Activated CD8-positive, alpha-beta memory T cell treated with anti-CD3 and anti-CD28 coated beads for 48 hours (primary cell): ENCODE measurements at places on chromosomes 7 and 10.

GRCh38 chr10:25875556-25876165, 58.4 kb upstream of the MYO3A start:
- DNase-seq: peak; percentile 33

GRCh38 chr10:6135039-6135438, 46.2 kb downstream of the RBM17 start:
- DNase-seq: no peak

GRCh38 chr7:21368317-21368716, 59.6 kb upstream of the SP4 start:
- no peak for DNase-seq

DNA sequence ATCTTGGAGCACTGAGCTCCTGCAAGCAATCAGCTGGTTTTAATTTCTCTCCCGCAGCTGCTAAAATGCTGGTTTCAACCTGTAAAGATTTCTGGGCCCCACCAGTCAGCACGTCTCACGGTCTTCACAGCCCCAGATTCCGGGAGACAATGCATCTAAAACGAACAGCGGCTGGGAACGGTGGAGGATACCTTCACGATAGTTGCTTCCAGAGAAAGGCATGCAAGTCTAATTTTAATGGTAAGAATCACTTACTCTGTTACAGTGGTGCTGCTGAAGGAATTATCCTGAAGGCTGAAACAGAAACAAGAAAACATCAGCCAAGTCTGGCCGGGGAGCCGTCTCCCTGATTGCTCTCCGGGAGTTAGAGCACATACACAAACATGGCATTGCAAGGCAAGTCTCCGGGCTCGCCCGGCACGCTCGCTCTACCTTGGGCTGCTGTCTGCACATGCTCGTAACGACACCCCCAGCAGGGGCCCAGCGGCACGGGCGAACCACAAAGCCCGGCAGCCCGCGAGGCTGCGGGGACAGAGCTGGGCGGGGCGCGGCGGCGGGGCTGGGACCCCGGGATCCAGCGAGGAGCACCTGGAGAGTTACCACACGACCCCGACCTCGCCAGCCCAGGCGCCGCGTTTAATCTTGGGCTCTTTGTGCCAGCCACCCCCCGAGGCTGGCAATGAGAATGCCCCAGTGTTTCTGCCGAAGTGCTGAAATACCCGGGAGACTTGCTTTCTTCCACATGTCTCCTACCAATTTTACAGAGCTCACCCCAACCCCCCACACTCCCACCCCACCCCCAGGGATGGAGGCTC, at the start of gene FAM13C:
TSS of gene FAM13C (minus strand) at position 406 of the 815 bp plus-strand sequence. CDS start at position 317, 89 bp downstream.
- DNase-seq: no peak

- no peak for DNase-seq
Measured at GRCh38 chr10:119917777-119918176, 25.2 kb downstream of the SEC23IP start.

DNA sequence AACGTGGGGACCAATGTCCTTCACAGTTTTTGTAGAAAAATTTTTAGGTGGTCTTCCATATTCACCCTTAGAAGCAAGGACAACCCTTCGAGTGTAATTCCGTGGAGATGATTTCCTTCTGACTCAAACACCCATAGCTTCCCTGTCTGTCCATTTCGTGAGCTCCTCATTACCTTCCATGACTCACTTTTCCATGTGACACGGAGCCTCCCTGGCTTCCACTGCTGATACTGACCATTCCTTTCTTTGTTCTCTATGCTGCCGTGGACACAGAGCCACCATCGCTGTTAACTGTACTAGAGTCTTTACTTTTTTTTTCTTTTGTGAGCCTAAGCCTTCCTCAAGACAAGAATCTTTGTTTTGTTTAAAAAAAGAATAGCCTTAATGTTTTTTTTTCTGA, 12.5 kb upstream of the ARMS2 start:
- no peak for DNase-seq

DNA sequence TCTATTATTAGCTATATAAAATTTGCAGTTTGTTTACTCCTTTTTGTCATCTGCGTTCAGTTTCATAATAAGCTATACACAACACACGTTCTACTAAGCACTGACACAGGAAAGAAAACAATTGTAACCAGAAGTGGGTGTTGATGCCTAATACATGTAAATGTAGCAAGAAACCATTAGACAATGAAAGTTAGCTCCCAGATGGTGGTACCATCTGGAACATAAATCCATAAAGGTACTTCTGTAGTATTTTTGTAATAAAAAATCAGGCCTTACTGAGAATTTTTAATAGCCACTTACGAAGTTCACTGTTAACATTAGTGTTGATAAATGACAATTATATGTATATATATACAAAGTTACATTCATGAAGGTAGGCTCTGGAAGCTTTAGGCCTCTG, 194.7 kb downstream of the KCND2 start:
- no peak for DNase-seq

GRCh38 chr10:13678101-13678843, 91.5 kb downstream of the PRPF18 start:
- no peak for DNase-seq

- no peak for DNase-seq
Measured at GRCh38 chr10:70093335-70093944, 39.2 kb downstream of the AIFM2 start.

DNA sequence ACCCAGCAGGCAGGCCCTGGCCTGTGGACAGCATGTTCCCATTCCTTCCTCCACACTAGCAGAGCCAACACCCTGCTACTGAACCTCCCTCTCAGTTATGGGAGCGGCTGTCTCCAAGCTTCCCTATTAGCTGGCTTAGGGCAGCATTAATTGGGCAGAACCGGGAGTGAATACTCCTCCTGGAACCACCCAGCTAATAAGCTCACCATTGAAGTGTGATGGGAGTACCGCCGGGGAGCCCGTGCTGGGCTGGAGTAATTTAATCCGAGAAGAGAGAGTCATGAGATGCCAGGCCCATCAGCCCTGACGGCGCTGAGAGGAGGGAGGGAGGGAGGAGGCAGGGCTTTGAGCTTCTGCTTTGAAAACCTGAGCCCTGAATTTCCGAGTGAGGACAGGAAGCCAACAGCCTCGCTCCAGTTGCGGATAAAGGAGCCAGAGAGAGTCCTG, 31.8 kb upstream of the ELFN1 start:
- no peak for DNase-seq

- no peak for DNase-seq
Measured at GRCh38 chr10:72598769-72599701, 26.8 kb downstream of the MICU1 start.

DNA sequence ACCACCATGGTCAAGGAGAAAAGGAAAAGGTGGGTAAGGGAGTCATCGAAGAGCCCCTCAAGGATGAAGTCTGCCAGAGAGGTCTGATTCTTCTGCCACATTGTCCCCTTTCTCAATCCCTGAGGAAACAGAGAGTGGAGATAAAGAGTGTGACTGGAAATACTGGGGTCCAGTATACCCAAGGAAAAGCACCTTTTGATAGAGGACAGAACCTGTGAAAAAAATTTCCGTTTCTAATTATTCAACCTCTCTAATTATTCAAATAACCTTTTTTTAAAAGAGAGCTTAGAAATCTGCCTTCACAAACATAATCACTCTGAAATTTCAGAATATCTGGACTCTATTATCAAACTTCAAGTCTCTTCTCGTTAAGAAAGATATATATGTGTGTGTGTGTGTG, at the start of gene OR2AE1:
TSS of gene OR2AE1 (minus strand) at position 101 of the 400 bp plus-strand sequence. CDS start at position 101, 0 bp downstream.
- no peak for DNase-seq

DNA sequence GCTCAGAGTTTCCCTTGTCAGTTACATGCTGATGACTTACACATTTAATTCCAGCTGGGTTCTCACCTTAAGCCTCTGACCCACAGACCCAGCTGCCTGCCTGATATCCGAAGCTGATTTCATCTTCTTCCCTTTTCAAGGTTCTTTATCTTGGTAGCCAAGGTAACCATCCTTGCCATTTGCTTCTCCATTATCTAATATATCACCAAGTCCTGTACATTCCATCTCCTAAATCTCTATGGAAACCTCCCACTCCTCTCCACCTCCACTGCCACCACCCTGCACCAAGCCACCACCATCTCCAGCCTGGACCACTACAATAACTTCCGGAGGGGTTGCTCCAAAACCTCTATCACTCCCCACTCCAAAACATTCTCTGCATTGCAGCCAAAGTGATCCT, 19.9 kb downstream of the SCRN1 start:
- no peak for DNase-seq

GRCh38 chr7:12692479-12693259, 5.2 kb downstream of the ARL4A start:
- DNase-seq: no peak

DNA sequence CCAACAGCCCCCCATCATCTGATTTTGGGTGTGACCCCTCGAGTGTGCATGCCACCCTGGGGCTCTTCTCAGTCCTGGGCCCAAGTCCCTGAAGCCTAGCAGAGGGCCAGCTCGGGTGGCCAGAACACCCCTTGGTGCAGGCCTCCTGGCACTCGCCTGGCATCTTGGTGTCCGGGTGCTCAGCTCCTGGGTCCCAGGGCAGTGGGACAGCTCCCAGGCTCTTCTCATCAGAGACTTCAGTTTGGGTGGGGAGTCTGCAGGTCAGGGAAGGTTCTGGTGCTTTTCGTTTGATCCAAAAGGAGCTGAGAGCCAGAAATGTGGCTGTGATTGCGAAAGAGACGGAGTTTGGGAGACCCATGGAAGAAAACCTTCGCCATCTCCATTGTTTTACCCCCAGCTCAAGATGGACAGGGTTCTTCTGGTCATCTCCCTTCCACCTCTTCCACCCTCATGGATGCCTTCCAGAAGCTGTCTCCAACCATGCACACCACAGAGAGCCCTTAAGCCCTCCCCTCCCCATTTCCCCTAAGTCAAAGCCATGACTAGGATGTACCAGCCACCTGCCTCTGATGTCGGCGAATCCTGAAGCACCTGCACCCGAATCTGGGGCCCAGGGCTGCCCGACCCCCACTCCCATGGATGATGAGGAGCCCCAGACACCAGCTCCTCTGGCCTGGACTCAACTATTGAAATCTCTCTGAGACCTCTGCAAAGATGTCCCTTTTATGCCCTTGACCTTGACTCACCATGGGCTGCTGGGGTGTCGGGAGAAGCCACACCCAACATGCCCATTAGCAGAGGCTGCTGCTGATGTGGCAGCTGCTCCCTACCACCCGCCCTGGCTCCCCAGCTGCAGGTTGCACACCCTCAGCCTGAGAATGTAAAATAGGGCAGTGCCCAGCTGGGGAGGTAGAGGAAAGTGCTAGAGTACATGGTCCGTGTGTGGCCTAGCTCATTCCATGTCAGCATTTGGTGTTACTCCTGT, 55.3 kb downstream of the ADCYAP1R1 start:
- DNase-seq: no peak

DNA sequence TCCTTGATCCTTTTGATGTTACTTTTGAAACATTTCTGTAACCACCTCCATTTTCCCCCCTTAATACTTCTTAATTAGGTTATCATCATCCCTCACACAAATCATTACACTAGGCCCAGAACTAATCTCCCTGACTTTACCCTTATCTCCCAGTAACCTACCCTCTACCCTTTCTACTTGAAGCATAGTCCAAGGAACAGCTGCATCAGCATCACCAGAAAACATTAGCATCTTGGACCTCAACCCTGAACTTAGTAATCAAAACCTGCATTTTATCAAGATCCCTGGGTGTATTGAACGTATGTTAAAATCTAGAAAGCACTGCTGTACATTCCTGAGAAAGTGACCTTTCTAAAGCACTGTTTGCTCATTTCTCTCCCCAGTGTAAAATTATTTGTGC, 38.8 kb downstream of the MGAM2 start:
- no peak for DNase-seq

DNA sequence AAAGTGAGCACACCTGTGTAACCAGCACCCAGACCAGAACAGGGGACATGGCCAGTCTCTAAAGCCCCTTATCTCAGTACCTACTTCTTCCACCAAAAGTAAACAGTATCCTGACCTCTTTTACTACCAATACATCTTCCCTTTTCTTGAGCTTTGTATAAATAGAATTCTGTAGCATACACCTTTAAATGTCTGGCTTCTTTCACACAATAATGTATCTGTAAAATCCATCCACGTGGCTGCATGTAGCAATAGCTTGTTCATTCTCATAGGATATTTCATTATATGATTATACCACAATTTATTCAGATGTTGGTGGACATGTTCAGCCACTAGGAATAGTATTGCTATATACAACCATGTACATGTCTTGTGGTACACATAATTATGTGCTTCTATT, 40.6 kb downstream of the BTBD16 start:
- DNase-seq: no peak

GRCh38 chr7:126378642-126379041, 874.1 kb downstream of the GRM8 start:
- DNase-seq: no peak

GRCh38 chr10:16847644-16848043, 30.4 kb upstream of the RSU1 start:
- no peak for DNase-seq

DNA sequence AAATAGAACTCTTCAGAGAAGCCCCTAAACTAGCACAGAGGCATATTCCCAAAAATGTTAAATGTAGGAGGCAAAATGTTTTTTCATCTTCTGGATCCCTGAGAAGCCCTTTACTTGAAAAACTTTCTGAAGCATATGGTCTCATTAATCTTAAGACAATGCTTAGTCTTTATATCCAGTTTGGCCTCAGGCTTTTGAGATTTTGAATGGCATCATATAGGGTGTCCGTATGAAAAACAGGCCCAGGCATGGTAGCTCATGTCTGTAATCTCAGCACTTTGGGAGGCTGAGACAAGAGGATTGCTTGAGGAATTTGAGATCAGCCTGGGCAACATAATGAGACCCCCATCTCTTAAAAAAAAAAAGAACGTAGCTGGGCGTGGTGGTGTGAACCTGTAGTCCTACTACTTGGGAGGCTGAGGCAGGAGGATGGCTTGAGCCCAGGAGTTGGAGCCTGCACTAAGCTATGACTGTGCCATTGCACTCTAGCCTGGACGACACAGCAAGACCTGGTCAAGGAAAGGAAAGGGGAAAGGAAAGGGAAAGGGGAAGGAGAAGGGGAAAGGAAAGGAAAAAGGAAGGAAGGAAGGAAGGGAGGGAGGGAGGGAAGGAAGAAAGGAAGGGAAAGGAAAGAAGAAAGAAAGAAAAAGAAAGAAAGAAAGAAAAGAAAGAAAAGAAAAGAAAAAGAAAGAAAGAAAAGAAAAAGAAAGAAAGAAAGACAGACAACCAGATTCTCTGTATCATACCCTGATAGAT, 119.4 kb downstream of the CDK6 start:
- no peak for DNase-seq

DNA sequence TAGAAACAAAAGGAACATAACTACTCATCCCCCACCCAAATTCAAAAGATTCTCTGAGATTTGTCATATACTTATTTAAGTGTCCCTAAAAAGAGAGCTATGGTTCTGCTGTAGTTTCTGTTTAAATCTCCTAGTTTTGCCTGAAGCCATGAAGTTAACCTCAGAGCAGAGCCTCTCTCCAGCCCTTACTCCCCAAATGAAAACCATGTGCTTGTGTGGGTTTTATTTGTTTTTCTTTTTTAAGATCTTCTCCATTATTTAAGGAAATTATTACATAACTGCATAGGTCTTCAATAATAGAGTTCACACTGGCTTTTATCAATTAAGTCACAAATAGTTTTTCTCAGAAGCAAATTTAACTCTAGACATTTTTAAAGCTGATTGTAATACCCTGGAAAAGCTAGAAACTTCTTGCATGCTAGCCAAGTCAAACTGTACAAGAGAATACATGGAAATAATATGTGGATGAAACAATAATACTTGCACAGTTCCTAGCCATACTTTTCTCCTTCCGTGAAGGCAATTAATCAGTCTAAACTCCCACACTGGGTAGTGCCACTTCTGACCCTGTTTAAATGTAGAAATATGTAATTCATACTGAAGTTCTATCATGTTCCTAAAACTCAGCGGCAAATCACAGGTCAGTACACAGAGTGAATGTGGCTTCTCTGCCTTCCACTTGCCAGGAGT, 579.7 kb downstream of the SUGCT start:
- DNase-seq: no peak

GRCh38 chr10:37960591-37961137, 15.8 kb downstream of the ZNF25 start:
- DNase-seq: no peak
